Posterior cingulate gyrus (tissue), 11 donors: ENCODE measurements at places on chromosomes 1 and 21.
A peak's percentile ranks its signal among the peaks of the same experiment; 100 is the strongest.

- no peak for DNase-seq
Observed at GRCh38 chr1:155134880-155135414, 705 bp upstream of the SLC50A1 start.

- peak; percentile 51 for DNase-seq
Observed at GRCh38 chr1:14923727-14924452, 229.7 kb upstream of the TMEM51 start.

DNA sequence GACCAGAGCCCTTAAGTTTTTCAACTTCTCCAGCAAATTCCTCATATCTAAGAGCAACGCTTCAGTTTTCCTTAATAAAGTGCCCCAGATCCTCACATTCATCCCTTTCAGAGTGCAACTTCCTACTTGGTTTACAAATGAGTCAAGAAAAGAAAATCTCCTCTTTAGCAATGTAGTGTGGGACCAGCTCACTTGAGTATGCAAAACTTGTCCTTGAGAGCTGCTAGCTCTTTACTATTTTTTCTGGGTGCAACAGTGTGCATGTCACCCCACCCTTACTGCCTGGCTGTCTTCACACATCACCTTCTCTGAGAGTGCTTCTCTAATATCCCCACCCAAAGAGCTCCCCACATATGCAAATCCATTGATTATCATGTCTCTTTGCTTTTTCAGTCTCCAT is 203.1 kb upstream of the CAMK1G start:
- no peak for DNase-seq

DNA sequence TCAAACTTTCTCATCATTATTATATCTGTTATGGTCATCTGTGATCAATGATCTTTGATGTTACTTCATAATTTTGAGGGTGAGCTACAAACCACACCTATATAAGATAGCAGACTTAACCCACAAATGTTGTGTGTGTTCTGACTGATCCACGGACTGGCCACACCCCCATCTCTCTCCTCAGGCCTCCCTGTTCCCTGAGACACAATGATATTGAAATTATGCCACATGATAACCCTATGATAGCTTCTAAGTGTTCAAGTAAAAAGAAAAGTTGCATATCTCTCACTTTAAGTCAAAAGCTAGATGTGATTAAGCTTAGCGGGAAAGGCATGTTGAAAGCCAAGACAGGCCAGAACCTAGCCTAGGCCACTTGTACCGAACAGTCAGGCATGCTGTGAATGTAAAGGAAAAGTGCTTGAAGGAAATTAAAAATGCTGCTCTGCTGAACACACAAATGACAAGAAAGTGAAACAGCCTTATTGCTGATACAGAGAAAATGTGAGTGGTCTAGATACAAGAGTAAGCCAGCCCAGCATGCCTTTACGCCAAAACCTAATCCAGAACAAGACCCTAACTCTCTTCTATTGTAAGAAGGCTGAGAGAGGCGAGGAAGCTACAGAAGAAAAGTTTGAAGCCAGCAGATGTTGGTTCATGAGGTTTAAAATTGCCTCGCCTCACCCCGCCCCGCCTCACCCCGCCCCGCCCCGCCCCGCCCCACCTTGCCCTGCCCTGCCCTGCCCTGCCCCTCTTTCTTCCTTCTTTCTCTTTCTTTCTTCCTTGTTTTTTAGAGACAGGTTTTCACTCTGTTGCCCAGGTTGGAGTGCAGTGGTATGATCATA is 16.5 kb downstream of the CTSS start:
- no peak for DNase-seq

DNA sequence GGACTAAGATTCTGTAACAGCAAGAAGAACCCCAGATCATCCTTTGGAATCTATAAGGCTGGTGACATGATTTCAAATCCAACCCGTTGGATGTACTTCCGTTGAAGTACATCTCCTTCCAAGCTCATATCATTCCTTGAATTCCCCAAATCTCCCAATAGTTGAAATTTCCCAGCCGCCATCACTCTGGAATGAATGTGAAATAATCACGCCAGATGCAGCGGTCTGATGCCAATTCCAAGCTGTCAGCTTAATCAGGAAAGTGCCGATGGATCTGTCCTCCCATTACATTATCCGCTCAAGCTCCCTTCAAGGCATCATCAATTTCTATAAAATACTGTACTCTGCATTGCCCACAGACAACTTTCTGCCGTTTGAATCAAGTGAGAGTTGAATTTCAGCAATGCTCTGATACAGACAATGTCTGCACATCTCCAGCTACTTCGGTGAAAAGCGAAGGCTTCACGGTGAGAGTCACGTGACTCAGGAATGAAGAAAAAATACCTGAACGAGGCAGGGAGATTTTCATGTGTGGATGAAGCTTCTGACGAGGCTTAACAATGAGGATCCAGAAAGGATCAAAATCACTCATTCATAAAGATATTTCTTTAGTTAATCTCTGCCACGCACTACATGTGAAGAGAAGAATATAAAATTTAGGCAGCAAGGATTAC is 663.9 kb downstream of the AJAP1 start:
- no peak for DNase-seq

- no peak for DNase-seq
Observed at GRCh38 chr21:31180256-31181081, 142.2 kb upstream of the KRTAP19-8 start.

DNA sequence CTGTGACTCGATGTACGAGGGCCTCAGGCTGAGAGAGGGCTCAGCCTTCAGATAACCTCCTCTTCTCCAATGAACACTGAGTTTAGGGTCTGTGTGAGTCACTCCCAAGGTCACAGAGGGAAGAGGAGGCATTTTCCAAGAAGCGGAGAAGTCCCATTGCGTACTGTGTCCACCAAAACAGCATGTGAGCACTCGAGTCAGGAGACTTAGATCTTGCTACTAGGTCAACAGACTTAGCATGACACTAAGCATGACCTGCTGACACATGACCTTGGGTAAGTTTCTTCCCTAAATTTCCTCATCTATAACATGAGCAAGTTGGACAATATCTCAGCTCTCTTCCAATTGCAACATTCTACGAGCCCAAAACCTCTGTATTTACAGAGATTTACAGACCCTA is 68.0 kb downstream of the PLPP3 start:
- DNase-seq: no peak

DNA sequence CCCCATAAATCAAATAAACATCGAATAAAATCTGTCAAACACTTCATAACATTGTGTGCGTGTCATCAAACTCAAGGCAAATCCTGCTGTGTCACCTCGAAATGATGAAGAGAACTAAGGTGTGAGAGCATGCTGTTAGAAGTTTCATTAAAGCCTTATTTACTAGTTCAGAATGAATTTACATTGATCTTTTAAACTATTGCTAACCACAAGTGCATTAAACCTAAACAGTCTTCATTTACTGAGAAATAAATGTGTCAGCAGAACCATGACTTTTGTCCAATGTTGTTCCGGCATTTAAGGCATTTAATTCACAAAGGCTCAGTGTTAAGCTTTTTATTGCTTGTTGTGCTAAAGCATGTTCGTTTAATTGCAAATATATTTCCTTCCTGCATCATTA is 474.4 kb downstream of the SETD4 start:
- no peak for DNase-seq

DNA sequence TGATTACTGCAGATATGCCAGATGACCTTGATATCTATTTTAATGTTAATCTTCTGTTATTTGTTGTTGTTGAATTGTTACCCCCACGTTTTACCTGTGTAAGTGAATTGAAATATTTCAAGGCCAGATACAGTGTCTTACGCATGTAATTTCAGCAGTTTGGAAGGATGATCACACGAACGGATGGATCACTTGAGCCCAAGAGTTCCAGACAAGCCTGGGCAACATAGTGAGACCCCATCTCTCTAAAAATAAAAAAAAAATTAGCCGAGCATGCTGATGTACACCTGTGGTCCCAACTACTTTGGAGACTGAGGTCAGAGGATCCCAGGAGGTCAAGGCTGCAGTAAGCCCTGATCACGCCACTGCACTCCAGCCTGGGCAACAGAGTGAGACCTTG is 32.2 kb downstream of the SDCCAG8 start:
- DNase-seq: no peak

- DNase-seq: no peak
Observed at GRCh38 chr1:75587692-75588091, 23.2 kb downstream of the SLC44A5 start.

GRCh38 chr1:210143465-210144062 is 89.0 kb upstream of the SERTAD4 start:
- DNase-seq: peak; percentile 74

GRCh38 chr21:37575580-37575979 is 209.0 kb downstream of the DYRK1A start:
- DNase-seq: no peak

GRCh38 chr1:164648636-164649035 is 89.7 kb downstream of the PBX1 start:
- no peak for DNase-seq

DNA sequence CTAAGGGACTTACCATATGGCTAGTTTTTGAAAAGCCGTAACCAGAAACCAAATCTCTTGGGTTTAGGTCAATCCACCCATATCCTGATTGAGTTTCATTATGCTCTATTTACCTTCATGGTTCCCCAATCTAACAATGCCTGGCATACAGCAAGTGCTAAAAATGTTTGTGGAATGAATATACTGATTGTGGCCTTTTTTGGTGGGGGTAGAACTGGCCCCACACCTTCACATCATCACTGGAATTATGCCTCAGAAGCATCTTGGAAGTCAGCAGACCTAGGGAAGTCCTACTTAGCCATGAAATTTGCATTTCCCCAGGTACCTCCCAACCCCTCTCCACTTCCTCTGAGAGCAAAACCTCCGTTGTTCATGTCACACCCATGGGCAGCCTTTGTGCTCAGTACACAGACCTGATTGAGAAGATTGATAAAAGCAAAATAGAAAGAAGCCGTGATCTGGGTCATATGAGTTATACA is 17.8 kb upstream of the SLAMF1 start:
- DNase-seq: no peak

DNA sequence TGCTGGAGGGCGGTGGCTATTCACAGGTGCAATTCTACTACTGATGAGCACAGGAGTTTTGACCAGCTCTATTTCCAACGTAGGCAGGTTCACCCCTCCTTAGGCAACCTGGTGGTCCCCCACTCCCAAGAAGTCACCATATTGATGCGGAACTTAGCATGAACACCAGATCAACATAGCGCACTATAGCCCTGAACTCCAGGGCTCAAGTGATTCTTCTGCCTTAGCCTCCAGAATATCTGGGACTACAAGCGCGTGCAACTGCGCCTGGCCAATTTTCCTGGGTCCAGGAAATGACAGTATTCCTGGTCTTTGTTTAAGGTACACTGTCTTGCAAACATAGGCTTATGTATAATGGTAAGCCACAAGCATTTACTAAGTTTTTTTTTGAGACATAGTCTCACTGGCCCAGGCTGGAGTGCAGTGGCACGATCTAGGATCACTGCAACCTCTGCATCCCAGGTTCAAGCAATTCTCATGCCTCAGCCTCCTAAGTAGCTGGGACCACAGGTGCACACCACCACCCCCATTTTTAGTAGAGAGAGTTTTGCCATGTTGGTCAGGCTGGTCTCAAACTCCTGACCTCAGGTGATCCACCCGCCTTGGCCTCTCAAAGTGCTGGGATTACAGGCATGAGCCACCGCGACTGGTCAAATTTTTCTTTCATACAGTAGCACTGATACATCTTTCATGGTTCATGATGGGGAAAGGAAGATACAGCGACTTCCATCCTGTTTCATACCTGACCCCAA is 12.6 kb downstream of the MCL1 start:
- DNase-seq: no peak

GRCh38 chr1:47727697-47728085 is 269.5 kb downstream of the TRABD2B start:
- DNase-seq: no peak

- no peak for DNase-seq
Observed at GRCh38 chr1:81702079-81702715, 98.5 kb upstream of the ADGRL2 start.

GRCh38 chr21:45917241-45917640 is 64.3 kb upstream of the COL6A1 start:
- no peak for DNase-seq

GRCh38 chr1:185046668-185047067 is 1.3 kb downstream of the RNF2 start:
- DNase-seq: no peak
